ENCODE measurements at places on chromosomes 3 and 15.

DNA sequence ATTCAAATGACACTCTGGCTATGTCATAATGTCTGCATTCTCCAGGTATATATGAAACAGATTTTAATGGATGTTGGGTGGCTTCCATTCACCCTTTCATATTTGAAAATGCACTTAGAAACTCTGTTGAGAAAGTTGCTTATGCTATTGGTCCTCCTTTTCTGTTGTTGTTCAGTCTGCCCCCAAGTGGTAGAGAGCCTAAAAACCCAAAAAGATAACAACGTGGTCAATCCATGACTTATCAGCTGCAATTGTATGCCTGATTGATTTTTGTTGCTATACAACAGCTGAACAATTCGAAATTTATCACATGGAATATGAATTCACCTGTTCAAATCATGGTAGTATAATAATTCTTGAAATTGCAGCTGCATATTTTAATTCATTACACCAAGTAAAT, 279.8 kb downstream of the ROBO2 start:
- DNase-seq: peak; percentile 18

DNA sequence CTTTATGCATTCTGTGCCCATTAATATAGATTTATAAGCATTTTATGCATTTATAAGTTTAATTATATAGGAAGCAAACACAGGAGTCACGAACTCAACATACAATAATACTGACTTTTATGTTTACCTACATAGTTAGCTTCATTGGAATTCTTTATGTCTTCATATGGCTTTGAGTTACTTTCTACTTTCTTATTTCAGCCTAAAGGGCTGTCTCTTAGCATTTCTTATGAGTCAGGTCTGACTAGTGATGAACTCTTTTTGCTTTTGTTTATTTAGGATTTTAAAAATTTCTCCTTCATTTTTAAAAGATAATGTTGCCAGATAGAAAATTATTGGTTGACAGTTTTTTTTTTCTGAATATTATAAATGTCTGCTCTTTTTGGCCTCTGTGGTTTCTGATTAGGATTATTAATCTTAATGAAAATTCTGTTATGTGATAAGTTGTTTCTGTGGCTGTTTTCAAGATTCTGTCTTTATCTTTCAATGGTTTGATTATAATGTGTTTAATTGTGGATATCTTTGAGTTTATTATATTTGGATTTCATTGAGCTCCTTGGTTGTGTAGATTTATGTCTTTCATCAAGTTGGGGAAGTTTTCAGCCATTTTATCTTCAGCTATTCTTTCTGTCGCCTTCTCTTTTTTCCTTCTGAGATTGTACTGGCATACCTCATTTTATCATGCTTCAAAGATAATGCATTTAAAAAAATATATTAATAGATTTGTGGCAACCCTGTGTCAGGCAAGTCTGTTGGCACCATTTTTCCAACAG, 54.3 kb downstream of the ATP2C1 start:
- no peak for DNase-seq

GRCh38 chr3:73215281-73215680, 153.8 kb downstream of the EBLN2 start:
- DNase-seq: no peak

DNA sequence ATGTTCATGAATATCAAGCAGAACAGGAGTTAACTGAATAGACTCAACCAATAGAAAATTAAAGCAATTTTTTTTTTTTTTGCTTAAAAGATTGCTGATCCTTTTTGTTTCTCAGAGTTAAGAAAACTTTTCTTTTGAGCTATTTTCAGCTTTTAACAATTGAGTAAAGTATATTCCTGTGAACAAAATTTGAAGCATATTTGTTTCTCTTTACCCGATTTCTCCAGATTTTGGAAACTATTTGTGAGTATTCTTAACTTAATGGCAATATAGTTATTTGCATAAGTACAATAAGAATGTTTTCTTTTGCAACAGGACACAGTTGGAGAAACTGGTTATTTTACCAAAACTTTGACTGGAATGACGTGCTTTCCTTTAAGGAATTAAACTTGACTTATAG, 53.4 kb upstream of the C15orf39 start:
- DNase-seq: no peak

GRCh38 chr3:115074502-115074901, 72.6 kb downstream of the ZBTB20 start:
- no peak for DNase-seq

GRCh38 chr3:146277953-146278631, 27.2 kb upstream of the PLSCR4 start:
- DNase-seq: no peak

DNA sequence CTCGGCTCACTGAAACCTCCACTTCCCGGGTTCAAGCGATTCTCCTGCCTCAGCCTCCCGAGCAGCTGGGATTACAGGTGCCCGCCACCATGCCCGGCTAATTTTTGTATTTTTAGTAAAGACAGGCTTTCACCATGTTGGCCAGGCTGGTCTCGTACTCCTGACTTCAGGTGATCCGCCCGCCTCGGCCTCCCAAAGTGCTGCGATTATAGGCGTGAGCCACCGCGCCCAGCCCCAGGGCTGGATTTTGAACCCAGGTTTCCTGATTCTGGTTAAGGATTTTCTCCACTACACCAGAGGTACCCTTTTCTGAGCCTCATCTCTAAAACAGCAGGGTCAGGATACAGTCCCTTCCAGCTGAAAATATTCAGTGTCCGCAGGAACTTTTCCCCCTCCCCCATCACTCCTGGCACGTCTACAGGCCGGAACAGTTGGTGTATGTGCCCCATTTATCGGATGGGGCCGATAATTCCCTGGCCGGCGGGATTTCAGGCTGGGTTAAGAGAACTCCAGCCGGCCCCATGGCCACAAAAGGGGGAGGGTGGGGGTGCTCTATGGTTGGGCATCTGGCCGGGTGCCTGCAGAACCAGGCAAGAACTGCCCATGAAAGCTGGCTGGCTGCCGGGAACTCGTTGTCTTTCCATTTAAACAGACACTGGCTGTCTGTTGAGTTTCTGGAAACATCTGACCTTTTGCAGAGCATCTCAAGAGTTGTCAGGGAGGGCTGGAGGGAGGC, 26.8 kb upstream of the SEMA4B start:
- no peak for DNase-seq

GRCh38 chr3:111619833-111620232, 24.7 kb upstream of the ZBED2 start:
- no peak for DNase-seq

- no peak for DNase-seq
Observed at GRCh38 chr3:189780546-189781270, 149.5 kb downstream of the TP63 start.

DNA sequence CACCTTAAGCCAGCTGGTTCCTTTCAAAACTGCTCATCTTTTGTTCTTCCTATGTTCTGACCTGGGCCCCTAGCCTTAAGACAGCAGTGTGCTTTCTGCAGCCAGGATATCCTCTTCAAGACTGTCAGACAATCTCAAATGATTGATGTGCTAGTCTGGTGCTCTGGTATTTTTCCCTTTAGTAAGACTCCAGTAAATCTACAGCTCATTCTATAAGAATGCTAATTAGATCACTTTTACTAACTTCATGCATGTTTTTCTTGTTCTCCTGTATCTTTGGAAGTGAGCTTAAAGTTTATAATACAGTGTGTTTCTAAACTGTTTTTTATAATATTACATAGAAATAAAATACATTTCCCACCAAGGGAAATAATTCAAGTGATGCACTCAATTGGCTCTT, 220.9 kb upstream of the NANOGP8 start:
- DNase-seq: no peak

- DNase-seq: no peak
Observed at GRCh38 chr3:38376098-38376816, 29.7 kb downstream of the XYLB start.

DNA sequence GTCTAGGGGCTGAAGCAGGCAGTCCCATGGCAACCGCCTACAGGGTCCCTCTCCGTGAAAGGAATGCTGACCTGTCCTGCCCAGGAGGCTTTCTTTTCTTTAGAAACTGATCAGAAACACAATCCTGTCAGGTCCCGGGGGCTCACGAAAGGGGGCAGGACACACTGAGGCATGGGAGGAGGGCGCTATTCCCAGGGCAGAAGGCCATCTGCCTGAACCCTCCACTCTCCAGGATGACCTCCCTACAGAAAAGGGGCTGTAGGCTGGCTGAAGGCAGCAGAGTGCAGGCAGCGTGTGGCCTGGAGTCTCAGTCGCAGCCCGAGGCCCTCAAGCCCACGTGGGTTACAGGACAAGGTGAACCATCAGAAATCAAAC, 18.4 kb upstream of the LRRK1 start:
- DNase-seq: no peak

DNA sequence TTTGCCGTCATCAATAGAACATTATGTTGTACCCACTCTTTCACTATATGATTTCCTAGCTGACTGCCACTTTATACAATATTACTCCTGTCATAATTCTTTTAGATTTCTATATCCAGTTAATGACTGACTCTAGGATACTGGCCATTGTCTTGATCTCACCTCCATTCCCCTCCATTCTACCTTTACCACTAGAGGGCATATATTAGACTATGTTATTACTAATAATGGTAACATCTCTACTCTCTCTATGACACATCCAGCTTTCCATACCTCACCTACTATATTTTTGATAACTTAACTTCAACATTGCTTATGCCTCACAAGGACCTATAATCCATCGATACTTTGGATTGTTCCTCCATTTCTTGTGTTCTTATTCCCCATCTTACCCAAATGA, 31.4 kb upstream of the POU1F1 start:
- peak; percentile 23 for DNase-seq

GRCh38 chr3:113597596-113598354, 65.4 kb downstream of the SIDT1 start:
- no peak for DNase-seq

DNA sequence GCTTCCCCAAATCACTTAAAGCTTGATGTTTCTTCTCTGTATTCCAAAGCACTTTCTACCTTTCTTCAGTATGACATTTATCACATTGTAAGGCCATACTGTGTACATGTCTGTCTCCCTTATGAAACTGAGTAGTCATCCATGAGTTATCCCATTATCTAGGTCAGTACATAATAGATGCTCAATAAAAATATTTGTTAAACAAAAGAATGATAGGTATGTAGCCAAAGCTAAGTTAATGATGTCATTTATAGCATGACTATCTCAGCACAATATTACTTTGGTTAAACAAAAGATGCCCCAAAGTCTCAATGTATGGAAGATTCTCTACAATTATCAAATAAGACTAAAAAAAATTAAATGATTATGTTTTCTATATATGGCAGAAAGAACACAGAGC, 3.1 kb upstream of the TMCO5A start:
- DNase-seq: no peak

DNA sequence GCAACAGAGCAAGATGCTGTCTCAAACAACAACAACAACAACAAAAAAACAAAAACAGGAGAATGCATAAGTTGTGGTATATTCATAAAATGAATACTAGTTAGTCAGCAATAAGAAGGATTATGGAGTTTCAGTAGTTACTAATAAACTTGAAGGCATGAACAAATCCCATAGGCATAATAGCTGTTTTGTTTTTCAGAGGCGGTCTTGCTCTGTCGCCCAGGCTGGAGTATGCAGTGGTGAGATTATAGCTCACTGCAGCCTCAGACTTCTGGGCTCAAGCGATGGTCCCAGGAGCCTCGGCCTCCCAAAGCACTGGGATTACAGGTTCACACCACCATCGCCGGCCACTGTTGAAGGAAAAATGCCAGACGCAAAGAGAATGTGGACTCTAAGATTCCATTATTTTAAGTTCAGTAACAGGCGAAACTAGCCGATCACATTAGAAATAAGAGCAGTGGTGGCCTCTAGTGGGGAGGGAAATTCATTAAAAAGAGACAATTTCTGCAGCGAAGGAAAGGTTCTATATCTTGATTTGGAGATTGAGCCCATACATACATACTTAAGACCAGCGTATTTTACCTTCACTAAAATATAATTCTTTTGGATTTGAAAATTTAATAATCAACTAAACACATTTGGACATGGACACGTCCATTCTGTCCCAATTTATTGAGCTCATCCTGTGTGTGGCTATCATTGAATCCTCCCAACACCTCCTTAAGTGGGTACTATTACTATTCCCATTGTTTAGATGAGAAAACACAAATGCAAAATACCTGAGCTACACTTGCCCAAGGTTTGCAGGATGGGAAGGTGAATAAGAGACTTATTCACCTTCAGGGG, 27.4 kb upstream of the HDAC11 start:
- DNase-seq: peak; percentile 93

GRCh38 chr3:133459400-133459799, 59.5 kb downstream of the BFSP2 start:
- no peak for DNase-seq

DNA sequence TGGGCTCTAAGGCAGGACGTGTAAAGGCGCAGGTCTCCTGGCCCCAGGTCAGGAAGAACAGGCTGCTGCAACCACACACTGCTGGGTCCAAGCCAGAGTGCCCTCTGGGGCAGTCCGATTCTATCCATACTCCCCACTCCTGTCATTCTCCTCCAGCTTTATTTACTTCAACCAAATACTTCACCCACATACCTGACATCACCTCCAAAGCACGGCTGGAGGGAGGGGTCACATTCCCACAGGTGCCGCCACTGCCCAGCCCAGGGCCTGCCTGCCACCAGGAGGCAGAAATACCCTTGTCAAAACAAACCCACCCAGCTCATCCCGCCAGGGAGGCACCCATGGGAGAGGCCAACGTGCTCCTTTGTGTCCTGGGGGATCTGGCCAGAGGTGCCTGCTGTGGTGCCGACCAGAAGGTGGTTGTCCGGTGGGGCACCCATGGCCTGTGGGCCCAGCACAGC, 100.4 kb downstream of the DAPK2 start:
- no peak for DNase-seq

DNA sequence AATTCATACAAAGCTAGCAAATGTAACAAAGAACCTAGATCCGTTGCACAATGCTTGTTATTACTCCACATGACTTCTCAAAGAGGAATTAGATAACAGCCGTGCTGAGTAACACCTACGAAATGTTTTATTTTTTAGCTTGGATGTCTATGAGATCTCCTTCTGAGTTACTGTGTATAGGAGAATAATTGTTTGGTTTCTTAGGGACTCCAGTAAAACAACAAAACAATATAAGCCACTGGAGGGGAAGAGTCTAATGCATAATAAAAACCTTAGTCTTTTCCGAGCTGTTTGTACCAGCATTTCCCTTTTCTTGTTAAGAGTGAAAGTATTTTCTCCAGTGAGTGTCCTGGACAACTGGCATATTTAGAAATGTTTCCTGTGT, 15.6 kb downstream of the SNAP23 start:
- peak; percentile 57 for DNase-seq

GRCh38 chr3:15372918-15373317, 40.5 kb upstream of the SH3BP5 start:
- no peak for DNase-seq
